Hindlimb muscle (tissue), 1 donor: ENCODE measurements at places on chromosomes 1 and 21. TPM values are rescaled to one million over a fixed set of nuclear protein-coding genes. Genes with fewer than 3 reads are reported as not detected.

GRCh38 chr1:92240034-92240433 lies 22.3 kb downstream of the C1orf146 start:
- DNase-seq, result no peak

- DNase-seq, result no peak
Measured at GRCh38 chr1:10292188-10292587, 81.8 kb downstream of the KIF1B start.

Gene CSDE1
- polyA plus RNA-seq, result 432 TPM

DNA sequence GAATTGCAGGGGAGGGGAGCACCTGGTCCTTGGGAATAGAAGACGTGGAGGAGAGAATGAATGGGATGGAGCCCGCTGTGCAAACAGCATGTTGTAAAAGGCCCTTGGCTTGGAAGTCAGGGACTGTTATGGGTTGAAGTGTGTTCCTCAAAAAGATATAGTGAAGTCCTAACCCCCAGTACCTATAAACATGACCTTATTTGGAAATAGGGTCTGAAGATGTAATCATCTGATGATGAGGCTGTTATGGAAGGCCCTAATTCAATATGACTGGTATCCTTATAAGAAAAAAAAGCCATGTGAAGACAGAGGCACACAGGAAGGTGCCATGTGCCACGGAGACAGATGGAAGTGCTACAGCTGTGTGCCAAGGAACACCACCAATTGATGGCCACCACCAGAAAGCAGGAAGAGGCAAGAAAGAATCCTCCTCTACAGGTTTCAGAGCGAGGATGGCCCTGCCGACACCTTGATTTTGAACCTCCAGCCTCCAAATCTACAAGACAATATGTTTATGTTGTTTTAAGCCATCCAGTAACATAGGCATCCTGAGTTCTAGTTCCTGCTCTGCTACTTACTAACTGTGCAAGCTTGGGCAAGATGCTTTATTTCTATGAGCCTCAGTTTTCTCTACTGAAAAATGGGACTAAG lies 51.2 kb downstream of the LRRN2 start:
- no peak for DNase-seq

DNA sequence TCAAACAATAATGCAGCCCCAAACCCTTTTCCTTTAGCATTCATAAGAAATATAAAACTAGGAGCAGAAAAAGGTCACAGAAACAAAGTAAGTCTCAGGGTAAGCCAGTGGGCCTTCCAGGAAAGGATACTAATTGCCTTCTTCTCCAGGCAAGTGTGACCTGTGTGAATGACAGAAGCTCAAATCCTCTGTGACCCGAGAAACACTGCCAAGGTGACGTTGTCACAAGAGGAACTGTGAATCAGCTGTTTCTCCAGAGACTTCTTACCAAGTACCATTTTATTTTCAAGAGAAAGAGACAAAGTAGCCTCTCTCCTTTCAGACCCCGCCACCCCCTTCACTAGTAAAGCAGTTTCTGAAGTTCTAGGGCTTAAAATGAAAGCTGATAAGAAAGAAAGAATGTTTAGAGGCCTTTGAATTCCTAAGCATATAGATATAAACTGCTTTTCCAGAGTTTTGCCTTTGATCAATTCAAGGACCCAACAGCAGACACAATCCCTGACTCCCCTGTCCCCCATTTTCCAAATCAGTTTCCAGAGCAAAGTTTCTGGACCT lies 155.6 kb downstream of the NUF2 start:
- no peak for DNase-seq

DNA sequence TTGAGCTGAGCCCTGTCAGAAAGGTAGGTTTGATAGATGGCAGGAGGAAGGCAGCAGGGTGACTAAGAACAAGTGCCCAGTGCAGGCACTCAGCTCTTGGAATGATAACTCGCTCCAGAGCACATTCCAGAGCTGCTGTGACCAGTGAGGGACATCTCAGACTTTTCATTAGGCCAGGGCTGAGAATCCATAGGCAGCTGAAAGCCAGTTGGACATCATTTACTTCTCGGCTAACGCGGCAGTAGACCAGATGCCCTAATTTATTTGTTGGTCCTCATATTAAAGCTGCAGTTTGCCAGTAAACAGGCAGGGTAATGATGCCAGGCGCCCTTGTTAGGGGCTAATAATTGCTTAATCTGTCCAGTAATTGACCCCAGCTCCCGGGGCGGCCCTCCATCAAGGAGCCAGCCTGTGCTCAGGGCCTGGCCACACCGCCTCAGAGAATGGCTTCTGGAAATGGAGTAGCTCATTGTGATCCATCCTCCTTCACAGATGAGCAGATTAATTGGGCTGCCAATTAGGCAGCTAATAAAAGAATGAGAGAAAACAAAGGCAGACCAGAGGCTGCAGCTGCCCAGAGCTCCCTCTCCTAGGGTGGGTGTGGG lies 122.0 kb downstream of the BEND5 start:
- no peak for DNase-seq

GRCh38 chr1:78647238-78647637 lies 2.4 kb upstream of the IFI44 start:
- no peak for DNase-seq

- DNase-seq, result no peak
Measured at GRCh38 chr1:41641941-41642527, 157.6 kb upstream of the EDN2 start.
